Renal pelvis (tissue), 12 donors: ENCODE measurements at places on chromosomes 13 and 19.

- DNase-seq = no peak
These were observed 1.2 kb downstream of the POLR2E start for GRCh38 chr19:1093811-1094553.

DNA sequence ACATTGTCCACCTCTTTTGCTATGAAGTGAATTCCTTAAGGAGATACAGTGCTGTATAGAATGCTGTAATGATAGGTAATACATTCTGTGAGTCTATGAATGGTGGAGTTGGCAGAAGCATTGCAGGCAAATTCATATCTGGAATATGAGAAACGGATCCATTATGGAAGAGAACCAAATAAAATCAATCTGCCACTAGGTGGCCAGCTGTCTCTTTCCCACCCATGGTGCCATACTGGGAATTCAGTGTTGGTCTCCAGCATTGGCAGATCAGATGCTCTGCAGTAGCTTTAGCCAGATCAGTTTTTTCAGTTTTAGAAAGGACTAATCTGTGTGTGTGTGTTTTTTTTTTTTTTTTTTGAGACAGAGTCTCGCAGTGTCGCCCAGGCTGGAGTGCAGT lies 27.6 kb downstream of the DNAJC3 start:
- DNase-seq = no peak

GRCh38 chr13:43434191-43434590 lies 352.6 kb downstream of the ENOX1 start:
- DNase-seq = no peak

DNA sequence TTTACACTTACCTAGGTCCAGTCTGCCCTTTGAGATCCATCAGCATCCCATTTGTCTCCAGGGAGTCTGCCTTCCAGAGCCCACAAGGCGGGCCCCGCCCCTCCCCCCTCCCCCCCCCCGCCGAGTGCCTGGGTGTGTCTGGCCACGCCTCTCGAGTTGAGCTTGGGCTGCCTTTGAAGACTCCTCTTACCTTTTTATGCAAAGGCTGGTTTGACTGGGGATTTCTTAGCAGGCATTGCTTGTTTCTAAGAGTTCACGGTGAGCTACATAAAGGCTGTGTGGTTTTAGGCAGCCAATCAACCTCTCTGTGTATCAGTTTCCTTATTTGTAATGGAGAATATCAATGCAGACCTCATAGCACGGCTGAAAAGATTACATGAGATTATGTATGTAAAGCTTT lies 11.3 kb downstream of the GPR12 start:
- no peak for DNase-seq

- DNase-seq = no peak
These were observed 235.3 kb downstream of the ATP8A2 start for GRCh38 chr13:25607096-25607495.

- DNase-seq = no peak
These were observed 53.7 kb downstream of the RASA3 start for GRCh38 chr13:114078461-114079451.

DNA sequence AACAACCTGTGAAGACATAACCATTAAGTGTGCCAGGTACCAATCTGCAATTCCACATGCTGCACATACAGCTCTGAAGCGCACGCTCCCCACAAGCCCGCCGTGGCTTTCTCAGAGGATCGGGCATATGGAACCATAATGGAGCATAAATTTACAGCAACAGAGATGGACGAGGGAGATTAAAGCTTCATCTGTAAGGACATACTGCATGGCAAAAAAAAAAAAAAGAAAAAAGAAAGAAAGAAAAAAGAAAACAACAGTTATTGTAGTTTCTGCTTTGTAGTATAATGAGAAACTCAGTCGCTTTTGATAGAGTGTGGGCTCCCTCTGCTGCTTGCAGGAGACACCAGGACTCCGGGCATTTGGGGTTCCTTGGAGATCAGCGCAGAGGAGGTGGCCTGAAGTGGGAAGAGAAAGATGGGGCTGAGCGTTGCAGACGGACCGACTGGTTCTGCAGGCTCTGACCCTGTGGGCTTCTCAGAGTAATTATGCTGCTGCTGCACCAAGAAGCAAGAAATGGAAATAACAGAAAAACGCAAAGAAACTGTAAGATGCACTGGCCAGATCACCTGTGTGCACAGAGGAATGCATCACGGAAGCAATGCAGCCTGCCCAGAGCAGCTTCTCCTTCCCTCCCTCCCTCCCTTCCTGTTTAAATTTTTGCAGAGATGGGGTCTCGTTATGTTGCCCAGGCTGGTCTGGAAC lies 10.8 kb upstream of the PDCD5 start:
- DNase-seq = peak; percentile 49

- DNase-seq = peak; percentile 20
These were observed 146.5 kb downstream of the PCCA start for GRCh38 chr13:100235311-100235901.

DNA sequence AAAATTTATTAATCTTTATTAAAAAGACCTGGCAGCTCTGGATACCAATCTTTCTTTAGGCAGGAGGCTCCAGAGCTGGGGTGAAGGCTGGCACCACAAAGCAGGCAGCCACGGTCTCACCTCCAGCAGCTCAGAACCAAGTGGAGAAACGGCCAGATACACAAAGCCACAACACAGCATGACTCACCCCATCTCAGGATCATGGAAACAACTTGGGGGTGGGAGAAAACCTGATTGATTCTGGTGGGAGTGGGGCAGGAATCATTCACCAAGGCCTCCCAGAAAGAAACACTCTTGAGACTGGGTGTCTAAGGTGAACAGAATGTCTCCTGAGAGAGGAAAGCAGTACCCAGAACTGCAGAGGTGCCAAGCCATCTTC lies 64.2 kb downstream of the CRYL1 start:
- no peak for DNase-seq

GRCh38 chr13:32228330-32229041 lies 86.7 kb downstream of the ZAR1L start:
- no peak for DNase-seq

- no peak for DNase-seq
These were observed 42.3 kb downstream of the DEDD2 start for GRCh38 chr19:42174958-42175734.

- DNase-seq = peak; percentile 16
These were observed 568 bp downstream of the POLR2I start for GRCh38 chr19:36113894-36114720.

- DNase-seq = peak; percentile 61
These were observed 425.4 kb downstream of the DCT start for GRCh38 chr13:94053986-94054593.

GRCh38 chr13:80379245-80379644 lies 38.3 kb upstream of the SPRY2 start:
- no peak for DNase-seq

DNA sequence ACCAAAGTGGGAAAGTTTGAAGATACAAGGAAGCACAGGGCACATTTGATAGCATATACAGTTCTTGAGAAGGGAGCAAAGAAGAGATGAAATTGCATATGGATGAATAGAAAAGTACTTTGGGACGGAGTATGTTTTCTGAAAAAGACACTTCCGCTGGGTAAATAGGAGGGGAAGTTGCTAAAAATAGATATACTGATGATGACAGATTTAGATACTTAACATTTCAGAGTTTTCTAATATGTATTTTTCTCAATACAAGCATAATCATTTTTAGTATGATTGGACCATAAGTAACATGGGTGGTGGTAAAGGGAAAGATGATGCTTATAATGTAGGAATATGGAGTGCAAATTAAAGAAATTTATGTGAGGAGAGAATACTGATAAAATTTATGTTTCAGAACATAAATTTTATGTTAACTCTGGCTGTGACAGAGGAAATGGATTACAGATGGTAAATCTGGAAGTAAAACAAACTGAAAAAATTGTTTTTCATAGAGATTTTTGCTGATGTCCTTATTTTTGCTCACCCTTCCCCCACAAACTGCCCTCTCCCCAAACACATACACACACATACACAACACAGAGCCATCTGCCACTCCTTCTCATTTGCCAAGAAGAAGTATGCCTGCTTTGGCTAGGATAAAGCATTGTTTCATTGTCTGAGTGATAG lies 583.9 kb upstream of the MIR17HG start:
- no peak for DNase-seq

DNA sequence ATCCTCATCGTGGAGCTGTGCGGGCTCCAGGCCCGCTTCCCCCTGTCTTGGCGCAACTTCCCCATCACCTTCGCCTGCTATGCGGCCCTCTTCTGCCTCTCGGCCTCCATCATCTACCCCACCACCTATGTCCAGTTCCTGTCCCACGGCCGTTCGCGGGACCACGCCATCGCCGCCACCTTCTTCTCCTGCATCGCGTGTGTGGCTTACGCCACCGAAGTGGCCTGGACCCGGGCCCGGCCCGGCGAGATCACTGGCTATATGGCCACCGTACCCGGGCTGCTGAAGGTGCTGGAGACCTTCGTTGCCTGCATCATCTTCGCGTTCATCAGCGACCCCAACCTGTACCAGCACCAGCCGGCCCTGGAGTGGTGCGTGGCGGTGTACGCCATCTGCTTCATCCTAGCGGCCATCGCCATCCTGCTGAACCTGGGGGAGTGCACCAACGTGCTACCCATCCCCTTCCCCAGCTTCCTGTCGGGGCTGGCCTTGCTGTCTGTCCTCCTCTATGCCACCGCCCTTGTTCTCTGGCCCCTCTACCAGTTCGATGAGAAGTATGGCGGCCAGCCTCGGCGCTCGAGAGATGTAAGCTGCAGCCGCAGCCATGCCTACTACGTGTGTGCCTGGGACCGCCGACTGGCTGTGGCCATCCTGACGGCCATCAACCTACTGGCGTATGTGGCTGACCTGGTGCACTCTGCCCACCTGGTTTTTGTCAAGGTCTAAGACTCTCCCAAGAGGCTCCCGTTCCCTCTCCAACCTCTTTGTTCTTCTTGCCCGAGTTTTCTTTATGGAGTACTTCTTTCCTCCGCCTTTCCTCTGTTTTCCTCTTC lies 6.3 kb downstream of the MYADM start:
- DNase-seq = no peak

- no peak for DNase-seq
These were observed 364.2 kb downstream of the IRS2 start for GRCh38 chr13:109422161-109422560.

GRCh38 chr13:93624311-93624777 lies 397.7 kb downstream of the GPC6 start:
- DNase-seq = no peak

DNA sequence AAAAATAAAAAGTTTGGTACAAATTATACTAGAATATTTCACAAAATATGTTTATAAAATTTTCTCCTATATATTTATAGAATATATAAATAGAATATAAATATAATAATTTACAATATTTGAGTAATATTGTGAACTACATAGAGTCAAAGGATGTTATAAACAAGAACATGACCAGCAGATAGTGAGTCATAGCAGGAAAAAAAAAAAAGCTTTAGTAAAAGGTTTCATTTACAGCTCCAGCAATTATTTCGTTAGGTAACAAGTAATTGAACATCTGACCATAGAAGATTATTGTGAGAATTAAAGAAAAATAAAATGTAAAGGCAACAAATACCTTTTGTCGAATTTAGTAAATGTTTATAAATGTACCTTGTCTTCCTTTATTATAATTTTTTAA lies 864.1 kb downstream of the PCDH17 start:
- no peak for DNase-seq

DNA sequence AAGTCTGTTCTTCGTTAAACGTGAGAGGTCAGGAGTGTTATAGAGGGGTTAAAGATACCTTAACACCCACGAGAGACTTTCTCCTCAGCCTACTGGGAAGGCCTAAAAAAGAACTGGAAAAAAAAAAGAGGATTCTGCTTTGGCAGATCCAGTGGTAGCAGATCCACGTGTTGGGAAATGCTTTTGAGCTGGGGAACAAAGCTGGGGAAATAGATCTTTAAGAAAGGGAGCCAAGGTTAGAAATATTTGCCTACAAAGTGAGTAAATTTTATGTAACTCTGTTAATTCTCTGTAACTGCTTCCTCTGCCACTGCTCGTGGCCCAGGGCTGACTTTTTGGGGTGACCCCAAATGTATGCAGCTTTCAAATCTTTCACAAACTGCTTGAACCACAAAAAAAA lies 11.7 kb downstream of the RFX2 start:
- no peak for DNase-seq

GRCh38 chr19:44003461-44004009 lies 778 bp downstream of the ZNF230 start:
- DNase-seq = peak; percentile 19

GRCh38 chr13:113635709-113636108 lies 22.3 kb downstream of the ATP4B start:
- DNase-seq = no peak

DNA sequence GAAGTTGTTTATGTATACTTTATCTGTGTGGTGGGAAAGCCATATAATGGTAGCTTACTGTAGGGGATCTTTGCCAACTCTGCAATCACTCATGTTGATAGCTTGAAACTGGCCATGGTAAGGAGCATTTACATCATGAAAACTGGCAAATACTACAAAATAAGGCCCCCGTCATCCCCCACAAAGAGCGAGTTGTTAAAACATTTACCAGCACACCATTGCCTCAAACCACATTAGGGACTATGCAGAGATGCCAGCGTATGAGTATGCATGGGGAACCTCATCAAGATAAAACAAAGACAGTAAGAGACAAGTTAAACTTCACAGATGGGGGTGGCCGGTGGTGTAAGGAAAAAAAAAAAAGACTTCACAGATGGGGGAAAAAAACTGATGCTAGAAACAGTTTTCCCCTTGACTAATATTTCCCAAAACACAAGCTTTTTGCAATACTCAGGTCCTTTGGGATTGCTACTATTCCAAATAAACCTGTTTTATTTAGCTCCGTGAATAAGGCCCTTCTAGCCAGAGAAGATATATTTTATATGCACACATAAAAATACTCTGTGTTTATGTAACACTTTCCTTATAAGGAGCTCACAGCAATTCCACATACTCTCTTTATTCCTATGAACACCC lies 70.6 kb upstream of the SERP2 start:
- DNase-seq = no peak

DNA sequence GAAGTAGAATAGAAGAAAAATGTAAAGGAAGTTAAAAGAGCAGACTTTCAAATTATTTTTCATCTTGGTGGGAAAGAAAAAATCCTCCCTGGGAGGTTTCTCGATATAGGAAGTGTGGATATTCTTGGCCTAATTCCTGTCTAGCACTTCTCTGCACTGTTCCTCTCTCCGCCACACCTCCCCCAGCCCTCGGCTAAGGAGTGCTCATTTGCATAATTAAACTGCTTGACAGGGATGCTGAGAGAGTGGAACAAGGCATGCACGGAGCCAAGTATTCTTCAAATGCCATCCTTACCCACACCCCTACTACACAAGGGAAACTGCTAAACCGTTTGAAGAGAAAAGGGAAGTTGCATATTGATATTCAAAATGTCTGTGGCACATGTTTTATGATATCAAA lies 511.0 kb upstream of the HTR2A start:
- no peak for DNase-seq

DNA sequence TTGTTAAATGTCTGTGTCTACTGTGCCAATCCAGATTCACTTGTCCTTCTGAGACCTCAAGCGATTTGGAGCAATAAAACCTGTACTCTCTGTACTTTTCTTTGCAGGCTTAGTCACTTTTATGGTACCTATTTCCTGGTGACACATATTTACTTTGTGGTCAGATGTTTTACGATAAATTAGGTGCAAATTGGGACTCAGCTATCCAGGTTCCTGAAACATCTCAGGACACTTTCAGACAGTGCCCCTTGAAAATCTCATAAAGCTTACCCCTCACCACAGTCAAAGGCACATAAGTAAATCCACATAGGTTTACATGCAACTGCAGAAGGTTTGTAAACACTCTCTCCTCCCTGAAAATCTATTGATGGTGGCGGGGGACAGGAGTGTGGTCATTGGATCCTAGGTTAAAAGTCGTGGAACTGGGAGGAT lies 438.8 kb downstream of the EFNB2 start:
- no peak for DNase-seq

- DNase-seq = no peak
These were observed 251.4 kb upstream of the MAB21L1 start for GRCh38 chr13:35727881-35728280.
